EL (cell line): ENCODE measurements at places on chromosomes 2 and 18.
A peak's percentile ranks its signal among the peaks of the same experiment; 100 is the strongest.

DNA sequence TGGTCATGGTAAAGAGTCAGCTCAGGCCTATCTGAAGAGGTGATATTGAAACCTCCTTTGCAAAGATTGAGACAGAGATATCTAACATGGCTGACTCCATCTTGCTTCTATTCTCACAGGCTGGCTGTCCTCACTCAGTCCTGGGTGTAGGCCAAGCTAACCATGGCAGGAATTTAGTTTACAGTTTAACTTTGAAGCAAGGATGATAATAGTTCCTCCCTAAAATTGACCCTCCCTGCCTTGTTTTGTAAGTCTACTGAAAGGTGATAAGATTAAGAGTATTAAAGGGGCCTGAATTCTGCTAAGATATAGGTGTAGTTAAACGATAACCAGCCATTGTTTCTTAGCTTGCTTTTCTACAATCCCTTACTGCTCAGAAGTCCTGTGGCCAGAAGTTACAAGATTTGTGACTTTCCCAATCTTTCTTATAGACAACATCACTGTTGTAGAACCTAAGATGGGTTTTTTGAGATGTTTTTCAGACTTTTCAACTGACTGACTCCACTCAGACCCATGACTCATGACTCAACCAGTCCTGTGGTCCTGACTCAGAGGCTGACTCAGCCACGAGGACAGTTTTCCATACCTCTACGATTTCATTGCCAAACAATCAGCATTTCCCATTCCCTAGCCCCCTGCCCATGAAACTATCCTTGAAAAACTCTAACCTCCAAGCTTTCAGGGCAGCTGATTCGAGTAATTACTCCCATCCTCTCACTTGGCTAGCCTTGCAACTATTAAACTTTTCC is 195.7 kb upstream of the SESTD1 start:
- peak; percentile 92 for DNase-seq

GRCh38 chr2:53181759-53182158 is 585.8 kb upstream of the CHAC2 start:
- no peak for DNase-seq

GRCh38 chr18:75063615-75064512 is 145.1 kb downstream of the PTGR3 start:
- no peak for DNase-seq

- DNase-seq: no peak
Measured at GRCh38 chr2:26563686-26564085, 77.5 kb downstream of the CIB4 start.

DNA sequence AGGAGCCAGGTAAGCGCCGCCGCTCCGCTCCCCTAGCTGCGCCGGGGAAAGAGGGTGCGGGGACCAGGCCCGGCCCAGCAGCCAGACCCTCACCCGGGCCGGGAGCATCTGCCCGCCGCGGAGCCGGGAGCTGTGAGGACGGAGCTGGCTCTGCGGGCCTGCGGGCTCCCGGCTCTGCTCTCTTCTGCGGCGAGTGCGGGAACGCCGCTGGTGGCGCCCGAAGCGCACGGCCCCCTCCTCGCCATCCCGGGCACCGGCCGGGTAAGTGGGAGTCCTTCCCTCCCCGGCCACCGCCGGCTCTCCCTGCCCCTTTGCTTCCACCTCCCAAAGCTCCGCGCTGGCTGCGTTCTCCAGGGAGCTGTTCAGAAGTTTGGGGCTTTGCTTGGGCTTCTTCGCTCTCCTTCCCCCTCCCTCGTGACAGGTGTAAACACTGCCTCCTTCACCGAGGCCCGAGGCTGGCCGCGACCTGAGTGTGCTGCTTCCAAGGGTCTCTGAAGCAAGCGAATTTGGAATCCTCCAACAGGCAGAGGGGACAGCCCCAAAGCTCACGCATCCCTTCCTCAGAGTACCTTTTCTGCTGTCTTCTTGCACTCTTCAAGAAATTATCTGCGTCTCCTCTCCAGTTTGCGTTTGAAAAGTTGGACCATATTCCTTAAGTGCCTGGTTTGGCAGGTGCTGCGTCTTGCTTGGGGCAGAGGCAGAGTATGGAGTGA is 632 bp downstream of the AFTPH start:
- DNase-seq: no peak

GRCh38 chr18:6363216-6363615 is 51.5 kb downstream of the L3MBTL4 start:
- DNase-seq: no peak

- no peak for DNase-seq
Measured at GRCh38 chr2:175439416-175439815, 257.9 kb upstream of the ATP5MC3 start.

GRCh38 chr2:232997749-232998665 is 15.0 kb downstream of the NGEF start:
- DNase-seq: no peak

DNA sequence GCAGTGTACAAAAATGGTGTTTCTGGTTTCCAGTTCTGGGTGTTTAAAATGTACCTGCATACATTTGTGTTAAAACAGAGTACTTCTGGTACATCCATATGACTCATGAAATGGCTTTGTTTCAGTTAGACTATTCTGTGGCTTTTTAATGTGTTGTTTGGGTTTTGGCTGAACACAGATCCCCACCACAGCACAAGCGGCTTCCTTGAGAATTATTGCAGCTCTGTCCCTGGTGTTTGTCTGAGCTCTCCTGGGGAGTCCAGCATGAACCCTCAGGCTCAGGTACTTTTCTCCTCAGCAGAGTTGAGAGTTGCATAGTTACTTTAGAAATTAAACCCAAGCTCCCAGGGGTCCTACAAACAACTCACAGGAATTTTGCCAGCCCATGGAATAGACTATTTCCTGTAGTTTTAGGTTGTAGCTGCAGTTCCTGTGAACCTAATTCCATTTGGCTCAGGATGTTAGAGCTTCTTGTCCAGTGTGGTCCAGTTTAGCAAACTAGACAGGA is 64.8 kb upstream of the EML6 start:
- no peak for DNase-seq

DNA sequence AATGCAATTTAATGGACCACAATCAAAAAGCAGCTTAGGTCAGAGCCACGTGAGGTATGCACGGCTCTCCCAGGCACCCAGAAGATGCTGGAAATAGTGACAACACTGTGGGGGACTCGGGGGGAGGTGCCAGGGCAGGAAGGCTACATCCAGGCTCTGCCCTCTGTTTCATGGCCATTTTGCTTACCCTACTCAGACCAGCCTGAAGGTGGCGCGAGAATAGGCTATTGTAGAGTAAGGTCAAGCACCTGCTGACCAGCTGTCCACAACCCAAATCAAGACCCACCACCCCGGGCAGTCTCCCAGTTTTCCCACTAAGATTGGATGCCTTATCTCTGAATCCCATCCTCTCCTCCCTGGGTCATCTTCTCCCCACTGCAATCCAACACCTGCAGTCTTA is 115.7 kb downstream of the VIT start:
- DNase-seq: peak; percentile 10

GRCh38 chr2:58133395-58133794 is 86.8 kb downstream of the VRK2 start:
- no peak for DNase-seq

DNA sequence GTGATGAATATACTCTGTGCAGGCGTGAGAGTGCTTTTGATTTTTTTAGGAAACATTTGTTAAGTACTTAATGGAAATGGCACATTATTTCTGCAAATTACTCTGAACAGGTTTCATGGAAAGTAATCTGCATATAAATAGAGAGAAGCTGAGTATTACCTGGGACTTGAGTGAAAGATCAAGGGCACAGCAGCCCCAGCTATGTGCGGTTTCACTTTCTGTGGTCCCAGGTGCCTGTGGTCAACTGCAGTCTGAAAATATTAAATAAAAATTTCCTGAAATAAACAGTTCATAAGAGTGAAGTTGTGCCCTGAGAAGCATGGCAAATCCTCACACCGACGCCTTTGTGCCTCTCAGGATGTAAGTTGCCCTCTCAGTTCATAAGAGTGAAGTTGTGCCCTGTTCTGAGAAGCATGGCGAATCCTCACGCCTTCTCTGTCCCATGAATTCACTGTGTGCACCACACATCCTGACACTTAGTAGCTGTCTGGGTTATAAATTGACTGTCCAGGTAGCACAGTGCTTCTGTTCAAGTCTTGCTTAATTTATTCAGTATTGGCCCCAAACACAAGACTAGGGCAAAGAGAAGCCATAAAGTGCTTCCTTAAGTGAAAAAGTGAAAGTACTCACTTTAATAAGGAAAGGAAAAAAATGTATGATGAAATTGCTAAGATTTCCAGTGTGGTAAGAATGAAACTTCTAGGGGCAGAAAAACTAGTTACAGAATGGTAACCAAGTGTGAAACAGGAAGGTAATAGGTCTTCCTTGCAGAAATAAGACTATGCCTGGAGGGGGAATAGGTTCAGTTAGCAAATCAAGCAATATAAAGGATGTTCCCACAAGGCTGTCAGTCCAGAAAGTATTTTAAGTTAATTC is 4.3 kb upstream of the SNTG2 start:
- DNase-seq: no peak

GRCh38 chr18:48022531-48023329 is 92.3 kb upstream of the SMAD2 start:
- peak; percentile 66 for DNase-seq

DNA sequence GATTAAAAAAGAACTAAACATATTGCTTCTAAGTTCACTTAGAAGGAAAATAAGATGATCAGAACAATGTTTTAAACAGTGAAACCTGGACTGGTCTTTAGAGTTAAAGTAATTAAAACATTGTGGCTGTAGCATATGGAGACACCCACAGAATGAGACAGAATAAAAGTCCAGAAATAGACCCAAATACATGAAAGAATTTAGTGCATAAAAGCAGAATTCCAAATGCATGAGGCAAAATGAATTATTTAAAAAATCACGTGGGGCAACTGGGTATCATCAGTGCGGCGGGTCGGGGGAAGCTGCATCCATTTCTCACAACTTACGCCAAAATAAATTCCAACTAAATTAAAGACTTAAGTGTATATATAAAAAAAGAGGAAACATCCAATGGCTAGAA is 12.1 kb downstream of the RNF149 start:
- peak; percentile 72 for DNase-seq

DNA sequence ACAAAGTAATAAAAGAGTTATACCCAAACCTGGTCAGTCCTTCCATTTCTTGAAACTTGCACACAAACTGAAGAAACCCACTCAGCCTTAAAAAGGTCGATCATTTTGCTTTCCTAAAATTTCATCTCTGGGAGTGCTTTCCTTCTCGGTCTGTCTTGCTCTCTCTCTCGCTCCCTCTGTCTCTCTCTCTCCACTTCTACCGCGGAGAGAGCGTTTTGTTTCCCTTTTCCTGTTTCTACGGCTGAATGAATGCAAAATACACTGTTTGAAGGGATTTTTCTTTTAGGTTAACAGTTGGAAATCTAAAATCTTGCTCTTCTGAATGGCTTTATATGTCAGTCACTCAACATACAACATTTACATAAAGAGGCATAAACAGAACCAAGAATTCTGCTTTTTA is 424.2 kb downstream of the TGIF1 start:
- peak; percentile 17 for DNase-seq

DNA sequence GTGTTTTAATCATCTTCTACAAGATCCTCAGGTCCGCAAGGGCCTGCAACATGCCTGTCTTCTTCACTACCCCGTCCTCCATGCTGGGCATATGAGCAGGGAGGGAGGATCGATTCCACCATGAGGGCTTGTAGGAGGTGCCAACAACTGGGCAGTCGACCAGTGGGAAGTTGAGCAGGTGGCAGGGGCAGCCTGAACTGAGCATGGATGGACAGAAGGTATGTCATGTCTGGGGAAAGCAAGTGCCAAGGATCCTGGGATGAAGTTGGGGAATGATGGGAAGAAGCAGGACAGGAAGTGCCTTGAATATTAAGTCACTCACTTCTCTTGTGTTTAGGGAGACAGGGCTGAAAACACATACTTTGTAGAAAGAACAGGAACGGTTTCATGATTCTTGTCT is 44.7 kb downstream of the CTIF start:
- peak; percentile 31 for DNase-seq

GRCh38 chr2:20291106-20291564 is 59.5 kb downstream of the PUM2 start:
- DNase-seq: peak; percentile 85

GRCh38 chr2:238120463-238121298 is 17.8 kb upstream of the KLHL30 start:
- DNase-seq: peak; percentile 31

- no peak for DNase-seq
Measured at GRCh38 chr2:167253025-167253424, 364.7 kb downstream of the XIRP2 start.

DNA sequence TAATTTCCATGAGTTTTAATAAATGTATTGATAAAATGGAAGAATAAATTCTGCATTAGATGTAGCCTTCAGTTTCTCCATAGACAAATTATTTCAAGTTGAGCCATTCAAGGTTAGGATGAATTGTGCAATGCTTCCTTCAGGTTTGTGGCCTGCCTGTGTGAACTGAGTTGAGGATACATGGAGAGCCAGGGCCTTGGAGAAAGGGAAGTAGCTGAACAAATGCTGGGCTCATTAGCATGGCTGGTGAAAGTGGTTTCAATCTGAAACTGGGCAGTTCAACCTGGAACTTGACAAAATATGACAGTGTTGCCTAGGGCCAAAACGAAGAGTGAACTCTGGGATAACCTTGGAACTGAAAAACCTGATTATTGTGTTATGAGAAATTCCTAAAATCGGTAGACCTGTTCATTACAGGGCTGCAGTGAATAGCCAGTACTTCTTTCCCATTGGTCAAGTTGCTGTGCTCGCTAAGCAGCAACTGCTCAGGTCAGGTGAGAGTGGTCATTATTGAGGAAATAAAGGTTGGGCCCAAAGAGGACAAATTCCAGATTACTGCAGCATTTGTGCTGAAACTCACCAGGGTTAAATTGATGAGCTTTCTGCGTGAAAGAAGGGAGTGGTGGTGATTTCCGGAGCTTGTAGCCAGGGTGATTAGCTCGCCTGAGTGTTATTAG is 12.7 kb downstream of the INPP1 start:
- DNase-seq: no peak

DNA sequence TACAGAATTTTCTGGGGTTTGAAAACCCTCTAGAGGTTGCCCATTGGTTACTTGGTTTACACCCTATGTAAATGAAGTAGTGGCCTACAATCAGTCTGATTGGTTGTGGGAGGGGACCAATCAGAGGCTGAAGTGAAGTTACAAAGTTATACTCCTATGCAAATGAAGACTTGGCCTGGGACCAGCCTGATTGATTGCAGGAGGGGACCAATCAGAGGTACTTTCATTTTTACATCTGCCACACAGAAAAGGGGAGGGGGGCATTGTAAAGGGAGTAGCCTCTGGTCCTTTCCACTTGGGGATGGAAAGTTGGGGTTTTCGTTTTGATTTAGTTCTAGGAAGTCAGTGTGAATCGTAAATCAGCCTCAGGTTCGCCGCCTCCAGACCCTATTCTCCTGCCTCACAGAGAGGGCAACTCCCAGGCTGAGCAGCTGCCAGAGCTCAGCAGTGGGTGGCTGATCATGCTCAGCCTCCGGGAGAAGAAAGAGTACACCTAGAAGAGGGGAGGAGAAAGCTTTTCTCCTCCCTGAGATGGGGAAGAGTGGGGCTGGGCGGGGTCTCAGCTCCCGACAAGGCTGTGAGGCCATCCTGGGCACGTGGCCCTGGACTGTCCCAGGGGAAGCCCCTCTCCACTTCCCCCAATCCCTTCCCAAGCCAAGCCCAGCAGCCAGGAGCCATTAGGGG is 372.5 kb downstream of the GALR1 start:
- no peak for DNase-seq

- DNase-seq: no peak
Measured at GRCh38 chr2:46246790-46247189, 50.4 kb upstream of the EPAS1 start.
